GOT3 (cell line): ENCODE measurements at places on chromosomes 11 and 22.

GRCh38 chr22:28147401-28147800, 228.3 kb upstream of the PITPNB start:
- no peak for DNase-seq

DNA sequence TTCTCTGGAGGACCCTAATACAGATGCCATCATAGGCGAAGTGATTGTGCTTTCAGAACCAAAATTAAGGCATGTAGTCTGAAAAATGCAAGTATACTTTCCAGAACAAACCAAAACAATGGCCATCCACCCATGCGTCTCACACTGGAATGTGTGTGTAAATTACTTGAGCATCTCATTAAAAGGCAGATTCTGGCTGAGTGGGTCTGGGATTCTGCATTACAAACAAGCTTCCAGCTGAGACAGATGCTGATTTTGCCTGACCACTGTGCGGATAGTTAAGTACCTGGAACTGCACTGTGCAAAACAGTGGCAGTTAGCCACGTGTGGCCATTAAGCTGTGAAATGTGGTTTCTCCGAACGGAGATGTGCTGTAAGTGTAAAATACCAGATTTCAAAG, 26.2 kb downstream of the RRP7A start:
- DNase-seq: no peak

DNA sequence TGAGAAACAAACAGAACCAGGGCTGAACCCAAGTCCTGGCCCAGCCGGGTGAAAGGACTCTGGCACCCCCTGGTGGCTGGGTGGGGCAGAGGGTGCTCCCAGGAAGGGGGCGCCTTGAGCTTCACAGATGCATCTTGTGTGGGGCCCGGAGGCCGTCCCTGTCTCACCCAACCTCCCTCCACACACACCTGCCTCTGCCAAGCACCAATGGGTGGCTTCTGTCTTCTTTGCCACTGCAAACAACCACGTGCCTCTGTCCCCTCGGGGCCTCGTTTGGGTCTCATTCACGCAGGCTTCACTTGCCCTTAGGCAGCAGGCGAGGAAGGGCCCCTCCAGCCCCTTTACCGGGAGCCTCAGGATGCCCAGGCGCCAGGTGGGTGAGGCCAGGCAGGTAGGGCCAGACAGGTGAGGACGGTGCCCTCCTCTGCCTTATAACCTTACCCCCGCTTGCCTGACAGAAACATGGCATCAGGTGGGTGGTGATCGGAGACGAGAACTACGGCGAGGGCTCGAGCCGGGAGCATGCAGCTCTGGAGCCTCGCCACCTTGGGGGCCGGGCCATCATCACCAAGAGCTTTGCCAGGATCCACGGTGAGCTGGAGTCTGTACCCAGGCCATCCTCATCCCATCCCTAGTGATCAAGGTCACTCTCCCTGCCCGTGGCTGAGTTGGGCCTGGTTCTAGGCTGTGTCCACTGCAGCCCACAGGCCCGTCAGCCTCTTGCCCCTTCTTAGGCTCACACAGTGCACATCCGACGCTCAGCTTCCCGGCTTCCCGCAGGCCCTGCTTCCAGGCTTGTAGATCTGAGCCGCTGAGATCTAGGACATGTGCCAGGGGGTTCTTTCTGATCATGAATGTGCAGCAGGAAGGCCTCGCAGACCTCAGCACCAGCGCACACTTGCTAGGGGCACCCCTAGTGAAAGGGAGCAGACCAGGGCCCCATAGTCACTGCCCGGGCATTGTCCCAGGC, 17.2 kb downstream of the POLR3H start:
- no peak for DNase-seq

DNA sequence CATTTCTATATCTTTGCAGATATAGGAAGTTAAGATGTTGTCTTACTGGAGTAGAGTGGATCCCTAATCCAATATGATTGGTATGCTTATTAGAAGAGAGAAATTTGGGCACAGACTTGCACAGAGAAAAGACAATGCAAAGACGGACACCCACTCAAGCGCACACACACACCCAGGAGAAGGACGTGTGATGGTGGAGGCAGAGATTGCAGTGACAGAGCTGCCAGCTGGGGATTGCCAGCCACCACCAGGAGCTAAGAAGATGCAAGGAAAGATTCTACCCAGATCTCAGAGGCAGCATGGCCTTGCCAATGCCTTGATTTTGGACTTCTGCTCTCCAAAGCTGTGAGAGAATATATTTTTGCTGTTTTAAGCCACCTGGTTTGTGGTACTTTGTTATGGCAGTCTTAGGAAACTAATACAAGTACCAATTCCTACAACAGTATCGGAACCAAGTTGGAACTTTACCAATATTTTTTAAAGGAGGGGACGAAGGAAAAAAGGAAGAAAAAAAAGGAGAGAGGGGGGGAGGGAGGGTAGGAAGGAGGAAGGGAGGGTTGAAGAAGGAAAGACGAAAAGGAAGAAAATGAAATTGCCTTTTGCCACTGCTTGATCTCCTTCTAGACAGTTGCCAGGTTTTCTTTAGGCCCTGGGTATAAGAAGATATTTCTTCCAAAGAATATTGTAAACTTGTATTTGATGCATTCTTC, 334.0 kb downstream of the BUD13 start:
- no peak for DNase-seq
